ENCODE measurements at places on chromosomes 6 and 20.

DNA sequence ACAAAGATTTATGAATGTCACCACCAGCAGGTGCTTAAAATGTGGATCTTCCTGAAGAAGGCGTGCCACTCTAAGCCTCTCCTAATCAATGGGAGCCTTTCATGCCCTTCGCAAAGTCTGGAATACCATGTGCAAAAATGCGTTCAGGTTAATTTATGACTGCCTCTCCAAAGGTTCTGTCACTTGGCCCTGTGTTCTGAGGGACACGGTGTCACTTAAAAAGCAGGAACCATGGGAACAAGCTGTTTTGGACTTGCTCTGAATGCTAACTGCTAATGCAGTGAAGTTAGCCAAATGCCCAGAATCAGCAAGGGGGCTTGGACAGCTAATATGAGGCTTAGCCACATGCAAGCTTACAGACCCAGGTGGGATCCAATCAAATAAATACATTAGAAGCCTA is 250.3 kb downstream of the TSHZ2 start:
- DNase-seq = no peak

DNA sequence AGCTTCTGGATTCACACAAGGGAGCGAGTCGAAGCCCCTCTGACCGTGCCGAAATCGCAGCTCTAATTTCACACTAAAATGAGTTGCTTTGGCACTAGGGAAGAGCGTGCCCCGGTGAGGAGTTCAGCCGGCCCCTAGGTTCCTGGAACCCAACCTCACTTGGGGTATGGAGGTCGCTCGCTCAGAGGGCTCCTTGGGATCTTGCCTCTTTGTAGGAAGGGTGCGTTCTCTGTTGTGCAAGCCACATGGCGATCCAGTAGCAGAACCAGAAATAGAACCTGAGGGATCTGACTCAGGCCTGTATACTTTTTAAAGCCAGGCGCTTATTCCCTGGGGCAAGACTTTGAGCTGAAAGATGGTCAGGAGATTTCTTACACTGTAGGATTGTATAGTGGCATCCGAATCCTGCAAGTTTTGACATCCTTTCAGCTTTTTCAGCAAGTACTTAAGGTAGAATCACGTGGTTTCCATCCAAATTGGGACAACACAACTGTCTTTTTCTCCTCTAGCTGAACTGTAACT is 861 bp upstream of the RALGAPA2 start:
- DNase-seq = no peak

DNA sequence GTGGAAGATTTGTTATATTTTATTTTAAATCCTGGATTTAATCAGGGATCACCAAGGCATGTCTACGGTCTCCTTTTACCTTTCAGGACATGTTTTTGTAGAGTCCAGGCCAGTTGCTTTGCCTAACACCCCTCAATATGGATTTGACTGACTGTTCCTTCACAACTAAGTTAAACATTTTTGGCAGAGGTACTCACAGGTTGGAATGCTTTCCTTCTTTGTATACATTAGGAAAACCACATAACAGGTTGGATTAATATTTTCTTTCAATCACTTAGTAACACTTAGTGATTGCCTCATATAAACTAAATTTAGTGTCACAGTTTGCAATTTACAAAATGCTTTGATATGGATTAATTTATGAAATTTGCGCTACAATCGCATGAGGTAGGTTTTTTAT is 64.5 kb downstream of the IPCEF1 start:
- DNase-seq = no peak

- no peak for DNase-seq
Observed at GRCh38 chr20:38238829-38239228, 21.7 kb downstream of the KIAA1755 start.

- DNase-seq = no peak
Observed at GRCh38 chr6:136517582-136517981, 32.6 kb downstream of the MAP7 start.

- no peak for DNase-seq
Observed at GRCh38 chr6:156773935-156774852, 3.0 kb upstream of the ARID1B start.

Measured in stimulated activated CD4-positive, alpha-beta T cell treated with anti-CD3 and anti-CD28 coated beads, Interleukin-1b, Interleukin-23, amount 100 ng/mL, for 24 hours (primary cell).